IMR-90 (cell line): ENCODE measurements at places on chromosomes 7 and 10.
A peak's percentile ranks its signal among the peaks of the same experiment; 100 is the strongest.

GRCh38 chr10:64785816-64786215, 1264.6 kb downstream of the REEP3 start:
- no peak for DNase-seq

GRCh38 chr10:31698181-31698830, 230.3 kb downstream of the ARHGAP12 start:
- DNase-seq, result peak; percentile 91

DNA sequence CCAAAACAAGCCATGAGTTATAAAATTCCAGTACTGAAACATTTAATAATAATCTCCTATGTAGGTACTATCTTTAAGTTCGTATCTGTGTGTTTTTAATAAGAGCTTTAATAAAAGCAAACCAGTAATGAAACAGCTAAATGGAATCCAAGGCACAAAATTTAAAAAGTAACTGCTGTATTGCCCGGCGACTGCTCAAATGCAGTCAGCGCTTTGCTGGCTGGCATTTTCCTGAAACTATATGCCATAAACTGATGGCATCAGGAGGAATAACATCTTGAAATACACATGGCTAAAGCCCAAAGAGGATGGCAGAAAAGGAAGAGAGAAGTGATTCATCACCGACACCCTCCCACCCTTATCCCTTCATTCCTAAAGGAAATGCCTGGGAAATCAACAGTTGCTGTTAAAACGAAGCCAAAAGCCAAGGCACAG, 133.1 kb downstream of the CUBN start:
- peak; percentile 36 for DNase-seq

DNA sequence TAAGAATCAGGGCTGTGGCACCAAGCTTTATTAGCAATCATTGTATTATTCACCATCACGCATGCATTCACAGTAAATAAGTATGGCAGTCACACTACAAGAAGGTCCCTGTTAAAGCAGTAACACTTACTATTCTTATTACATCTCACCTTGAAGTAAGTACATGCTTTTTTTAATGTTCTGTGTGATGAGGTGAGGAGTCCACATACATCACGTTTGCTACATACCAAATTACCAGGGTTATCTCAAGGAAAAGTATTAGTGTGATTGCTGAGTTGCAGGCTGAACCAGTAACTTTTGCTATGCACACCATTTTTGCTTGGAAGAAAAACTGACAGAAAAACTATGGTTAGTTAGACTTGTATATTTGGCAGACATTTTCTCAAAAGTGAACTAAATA, 24.7 kb downstream of the CPA1 start:
- DNase-seq, result no peak

GRCh38 chr10:70694418-70695141, 22.3 kb downstream of the ADAMTS14 start:
- DNase-seq, result peak; percentile 55
